Omental fat pad (tissue), 4 donors: ENCODE measurements at places on chromosomes 6 and 20.

DNA sequence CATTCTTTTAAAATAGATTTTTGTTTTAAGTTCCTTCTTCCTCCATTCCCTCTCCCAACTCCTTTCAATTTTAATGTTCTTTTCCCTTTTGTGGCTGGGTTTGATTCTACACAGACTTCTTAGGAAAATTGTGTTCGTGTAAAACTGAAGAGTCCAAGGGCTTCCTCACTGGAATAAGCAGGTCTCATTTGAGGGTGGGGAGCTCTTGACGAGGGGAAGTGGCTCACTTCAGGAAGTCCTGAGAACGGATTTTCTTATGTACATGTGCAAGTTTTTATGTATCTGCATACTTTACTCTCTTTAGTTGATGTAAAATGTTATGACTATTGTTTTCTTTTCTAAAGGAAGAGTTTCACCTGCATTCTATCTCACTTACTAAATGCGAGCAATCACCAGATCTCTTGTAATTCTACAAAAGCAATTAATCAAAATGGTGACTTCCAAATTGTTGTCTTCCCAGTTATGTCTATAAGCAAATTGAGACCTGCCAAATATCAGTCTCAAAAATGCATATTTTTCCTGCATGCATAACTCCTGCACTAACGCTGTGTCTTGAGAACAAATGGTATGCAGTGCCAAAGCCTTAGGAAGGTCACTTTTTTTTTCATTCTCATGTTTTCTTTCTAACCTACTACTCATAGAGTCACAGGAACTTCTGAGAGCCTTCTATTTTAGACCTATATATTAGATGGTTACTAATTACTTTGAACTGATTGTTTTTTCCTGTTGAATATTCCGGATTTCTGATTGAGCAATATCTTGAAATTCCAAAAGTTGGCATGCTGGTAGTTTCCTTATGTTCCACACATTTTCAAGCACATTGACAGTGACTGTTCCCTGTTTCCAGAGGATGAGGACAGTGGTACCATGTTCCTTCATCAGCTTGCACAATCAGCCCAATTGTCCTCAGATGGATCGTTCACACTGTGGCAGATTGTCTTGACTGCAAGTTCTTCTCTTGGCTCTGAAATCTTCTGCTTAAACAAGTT, 251.9 kb upstream of the PRDM1 start:
- DNase-seq: no peak

DNA sequence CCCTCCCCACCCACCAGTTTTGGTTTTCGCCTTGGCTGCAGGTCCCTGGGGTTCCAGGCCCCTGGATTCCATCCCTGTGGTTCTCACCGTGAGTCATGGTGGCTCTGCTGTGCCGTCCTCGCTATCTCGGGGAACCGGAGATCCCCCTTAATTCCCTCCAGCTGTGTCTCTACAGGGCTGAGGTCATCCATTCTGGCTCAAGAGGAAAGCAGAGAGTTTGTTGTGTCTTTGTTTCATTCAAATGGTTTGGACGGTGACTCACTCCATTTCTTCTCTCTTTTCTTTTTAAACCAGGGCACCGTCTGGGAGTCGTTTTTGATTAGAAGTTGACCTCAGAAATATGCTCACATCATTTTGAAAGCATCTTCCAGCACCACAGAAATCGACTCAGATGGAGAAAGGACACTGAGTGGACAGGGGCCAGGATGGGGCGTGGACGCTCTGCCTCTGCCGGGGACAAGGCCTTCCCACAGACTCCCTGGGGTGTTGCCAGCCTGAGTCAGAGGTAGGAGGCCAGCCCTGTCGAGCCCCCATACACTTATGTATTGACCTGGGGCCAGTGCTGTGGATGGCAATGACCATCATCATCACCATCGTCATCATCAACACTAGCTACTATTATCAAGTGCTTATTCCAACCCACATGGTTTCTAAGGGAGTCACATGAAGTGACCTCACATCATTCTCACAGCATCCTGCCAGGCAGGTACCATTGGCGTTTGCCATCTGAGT, 176.2 kb downstream of the NFATC2 start:
- peak; percentile 42 for DNase-seq

DNA sequence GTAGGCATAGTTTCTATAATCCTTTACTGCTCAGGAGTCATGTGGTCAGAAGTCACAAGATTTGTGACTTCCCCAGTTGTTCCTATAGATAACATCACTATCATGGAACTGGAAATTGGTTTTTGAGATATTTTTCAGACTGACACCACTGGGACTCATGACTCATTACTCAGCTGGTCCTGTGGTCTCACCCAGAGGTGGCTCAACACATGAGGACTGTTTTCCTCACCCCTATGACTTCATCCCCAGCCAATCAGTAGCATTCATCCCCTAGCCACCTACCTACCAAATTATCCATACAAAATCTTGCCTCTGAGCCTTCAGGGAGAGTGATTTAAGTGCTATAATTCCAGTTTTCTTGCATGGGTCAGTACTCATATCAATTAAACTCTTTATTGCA, 1217.7 kb downstream of the EPHA7 start:
- no peak for DNase-seq

GRCh38 chr20:19382386-19383340, 170.2 kb downstream of the SLC24A3 start:
- no peak for DNase-seq

- no peak for DNase-seq
These were observed 204.1 kb upstream of the PREP start for GRCh38 chr6:105606831-105607463.

GRCh38 chr20:507761-508332, 35.7 kb downstream of the CSNK2A1 start:
- DNase-seq: no peak

GRCh38 chr6:39786649-39787048, 5.5 kb upstream of the DAAM2 start:
- DNase-seq: no peak

GRCh38 chr20:2751878-2752566, 48.4 kb downstream of the CPXM1 start:
- DNase-seq: no peak

- DNase-seq: no peak
These were observed 67.7 kb downstream of the PTPRK start for GRCh38 chr6:128452713-128453112.

- no peak for DNase-seq
These were observed 123.1 kb downstream of the RCAN2 start for GRCh38 chr6:46368169-46368536.

- DNase-seq: no peak
These were observed 104.2 kb upstream of the MLN start for GRCh38 chr6:33908025-33908424.

GRCh38 chr6:98759459-98759858, 74.9 kb upstream of the POU3F2 start:
- DNase-seq: no peak

GRCh38 chr20:10689385-10689784, 15.6 kb upstream of the JAG1 start:
- no peak for DNase-seq

GRCh38 chr20:62309947-62310756, 7.4 kb downstream of the ADRM1 start:
- no peak for DNase-seq

DNA sequence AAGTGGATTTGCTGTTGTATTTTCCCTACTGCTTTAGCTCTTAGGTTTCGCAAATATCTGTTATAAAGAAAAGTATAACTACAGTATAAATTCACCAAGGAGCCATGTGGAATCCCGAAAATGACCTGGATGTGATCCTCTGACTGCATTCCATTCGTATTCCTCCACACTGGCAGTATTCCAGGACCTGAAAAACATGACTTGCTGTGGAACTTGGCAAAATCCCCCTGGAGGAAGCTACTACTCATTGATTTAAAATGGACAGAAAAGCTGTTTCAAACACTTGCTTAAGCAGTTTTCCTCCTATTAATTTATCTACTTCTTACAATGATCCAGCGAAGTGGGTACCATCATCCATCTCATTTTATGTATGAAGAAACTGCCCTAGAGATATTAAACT, 13.3 kb upstream of the ENPP5 start:
- DNase-seq: no peak

DNA sequence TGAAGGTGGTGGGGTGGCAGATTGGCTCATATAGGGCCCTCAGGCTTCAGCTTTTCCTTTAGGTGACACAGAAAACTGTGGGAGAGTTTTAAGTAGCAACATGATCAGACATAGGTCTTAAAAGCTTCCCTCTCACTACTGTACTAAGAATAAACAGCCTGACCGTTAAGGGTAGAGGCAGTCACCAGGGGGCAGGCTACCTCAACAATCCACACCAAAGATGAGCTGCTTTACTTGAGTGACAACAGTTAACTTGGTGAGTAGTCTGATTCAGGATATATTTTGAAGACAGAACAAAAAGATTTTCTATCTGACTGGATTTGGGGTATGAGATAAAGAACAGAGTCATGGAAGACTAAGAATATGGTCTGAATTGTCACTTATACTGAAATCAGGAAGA, 193.1 kb upstream of the SHLD1 start:
- DNase-seq: no peak

- no peak for DNase-seq
These were observed 383.8 kb downstream of the TFAP2A start for GRCh38 chr6:10030942-10031537.

DNA sequence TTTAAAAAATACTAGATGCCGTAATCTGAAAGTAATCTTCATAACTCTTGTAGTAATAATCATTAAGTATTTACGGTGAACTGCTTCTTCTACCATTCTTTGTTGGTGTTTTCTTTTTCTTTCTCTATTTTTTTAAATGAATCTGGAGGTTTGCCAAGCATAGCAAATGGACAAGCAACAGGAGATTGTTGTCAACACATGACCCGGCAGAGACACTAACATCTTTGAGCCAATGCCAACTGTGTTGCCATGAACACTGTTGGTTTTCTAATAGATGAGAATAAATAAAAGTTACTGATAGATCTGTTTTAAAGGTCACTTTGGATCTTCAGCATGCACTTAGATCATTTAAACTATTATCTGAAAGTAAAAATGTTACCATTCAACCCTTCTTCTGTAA, 523.6 kb upstream of the EYS start:
- no peak for DNase-seq

DNA sequence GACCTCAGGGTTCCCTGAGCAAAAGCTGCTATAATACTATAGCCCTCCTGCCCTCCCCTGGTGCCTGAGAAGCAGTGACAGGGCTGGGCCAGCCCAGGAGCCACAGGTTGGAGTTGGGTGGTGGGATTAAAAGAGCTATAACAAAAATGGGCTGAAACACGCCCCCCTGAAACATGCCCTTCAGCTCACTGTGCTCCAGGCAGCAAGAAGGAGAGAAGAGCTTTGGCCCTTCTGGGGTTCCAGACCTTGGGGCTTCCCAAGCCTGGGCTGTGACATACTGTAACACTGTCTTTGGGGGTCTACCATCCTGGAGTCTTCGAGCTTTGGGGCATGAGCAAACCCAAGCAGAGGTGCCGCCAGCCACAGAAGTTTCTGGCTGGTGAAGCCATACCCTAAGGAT, 129.2 kb downstream of the HTR1B start:
- DNase-seq: no peak

GRCh38 chr6:127992144-127992543, 91.3 kb upstream of the THEMIS start:
- DNase-seq: no peak

DNA sequence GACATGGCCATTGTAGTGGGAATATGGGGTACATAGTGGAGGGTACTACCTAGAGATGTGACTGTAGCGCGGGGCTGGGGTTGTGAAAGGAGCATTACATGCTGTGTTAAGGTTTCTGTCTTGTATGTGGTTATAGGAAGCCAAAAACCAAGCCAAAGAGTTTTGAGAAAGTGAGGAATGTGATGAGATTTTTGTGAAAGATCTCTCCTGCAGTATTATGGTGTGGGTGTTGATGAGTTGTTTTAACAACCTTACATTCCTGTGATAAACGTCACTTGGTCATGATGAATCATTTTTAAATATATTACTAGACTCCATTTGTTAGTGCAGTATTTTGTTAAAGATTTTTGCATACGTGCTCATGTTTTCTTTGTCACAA, 48.9 kb downstream of the ZFAND3 start:
- DNase-seq: no peak

- no peak for DNase-seq
These were observed 23.1 kb downstream of the VPS52 start for GRCh38 chr6:33248643-33248931.

- DNase-seq: no peak
These were observed 97.2 kb downstream of the JAG1 start for GRCh38 chr20:10576411-10577090.

- DNase-seq: no peak
These were observed 478.8 kb downstream of the CD83 start for GRCh38 chr6:14596410-14596809.

DNA sequence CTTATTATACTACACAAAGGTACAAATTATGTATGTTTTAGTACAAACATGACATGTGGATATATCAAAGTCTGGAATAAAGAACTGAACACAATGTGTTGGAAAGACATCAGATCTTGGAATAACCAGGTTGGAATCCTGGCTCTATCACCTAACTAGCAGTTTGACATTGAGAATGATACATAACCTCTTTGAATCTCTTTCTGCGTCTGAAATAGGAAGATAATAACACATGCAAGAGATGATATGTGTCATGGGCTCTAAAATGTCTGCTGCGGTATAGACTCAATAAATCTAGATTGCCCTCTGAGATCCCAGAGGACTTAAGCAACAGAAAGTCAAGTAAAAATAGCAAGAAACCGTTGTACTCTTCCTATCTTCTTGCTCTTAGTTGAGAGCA, 66.8 kb upstream of the CCN2 start:
- DNase-seq: no peak

- DNase-seq: no peak
These were observed 86.7 kb upstream of the F13A1 start for GRCh38 chr6:6407071-6407741.

DNA sequence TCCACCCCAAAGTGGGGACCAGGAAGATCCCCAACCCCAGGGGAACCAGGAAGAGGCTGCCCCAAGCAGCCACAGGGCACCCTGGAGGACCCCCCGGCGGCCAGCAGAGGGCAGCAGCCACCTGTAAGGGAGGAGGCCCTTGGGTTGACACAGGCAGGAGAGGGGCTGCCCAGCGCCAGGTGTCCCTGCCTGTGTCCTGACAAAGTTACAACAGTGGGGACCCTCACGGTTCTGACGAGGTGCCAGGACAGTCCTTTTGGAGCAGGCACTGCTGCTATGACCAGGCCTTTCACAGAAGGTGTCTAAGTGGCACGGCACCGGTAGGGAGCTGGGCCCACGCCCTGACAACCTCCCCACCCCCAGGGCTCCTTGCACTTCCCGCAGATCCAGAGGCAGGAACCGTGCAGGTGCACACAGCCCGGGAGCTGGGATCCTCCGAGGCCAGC, 176.7 kb downstream of the BMP7 start:
- no peak for DNase-seq

GRCh38 chr20:3749689-3750531, 17.4 kb downstream of the HSPA12B start:
- DNase-seq: no peak
